ENCODE measurements at places on chromosomes 11 and 22.
A peak's percentile ranks its signal among the peaks of the same experiment; 100 is the strongest.

- H3K27ac ChIP-seq, result no peak overlapping the region
- no peaks in the 10 kb centered on the region for H3K27me3 ChIP-seq
- DNase-seq, result no peak
Observed at GRCh38 chr22:26276529-26277160, 107.4 kb downstream of the SEZ6L start.

DNA sequence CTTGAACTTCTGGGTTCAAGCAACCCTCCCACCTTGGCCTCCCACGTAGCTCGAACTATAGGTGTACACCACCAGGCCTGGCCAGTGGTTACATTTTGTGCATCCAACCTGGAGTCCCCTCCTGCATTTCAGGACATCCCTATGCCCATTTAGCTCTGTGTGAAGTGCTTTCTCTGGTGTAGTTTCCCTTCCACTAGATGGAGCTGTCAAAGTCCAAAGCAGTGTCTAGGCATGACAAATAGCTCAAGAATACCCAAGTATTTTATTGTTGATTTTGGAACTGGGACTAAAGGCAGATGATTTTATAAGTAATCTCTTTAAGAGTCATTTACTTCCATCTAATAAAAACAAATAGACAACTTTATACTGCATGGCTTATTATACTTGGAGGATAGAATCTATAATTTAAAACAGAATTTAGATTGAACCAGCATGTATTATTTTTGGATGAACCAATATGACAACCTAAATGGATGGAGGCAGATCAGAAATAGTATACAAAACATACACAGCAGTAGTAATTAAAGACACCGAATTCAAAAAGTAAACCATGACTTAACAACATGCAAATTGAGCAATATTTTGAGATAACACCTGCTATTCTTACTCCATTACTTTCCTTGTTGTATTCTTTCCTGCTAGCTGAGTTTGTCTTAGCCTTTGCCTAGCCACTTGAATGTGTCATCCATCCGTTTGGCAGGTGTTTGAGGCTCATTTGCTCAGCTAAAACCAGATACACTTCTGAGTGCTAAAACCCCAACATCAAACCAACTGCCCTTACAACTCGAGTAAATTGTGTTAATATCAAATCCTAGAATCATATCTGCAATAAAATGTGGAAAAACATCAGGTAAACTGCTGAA, 37.7 kb downstream of the EIF4ENIF1 start:
- H3K27me3 ChIP-seq, result no peaks in the 10 kb centered on the region
- H3K36me3 ChIP-seq, result peaks cover 11% of the 10 kb centered on the region
- no peaks in the 10 kb centered on the region for H3K4me1 ChIP-seq
- no peak overlapping the region for H3K27ac ChIP-seq
- peak; percentile 69 for DNase-seq

DNA sequence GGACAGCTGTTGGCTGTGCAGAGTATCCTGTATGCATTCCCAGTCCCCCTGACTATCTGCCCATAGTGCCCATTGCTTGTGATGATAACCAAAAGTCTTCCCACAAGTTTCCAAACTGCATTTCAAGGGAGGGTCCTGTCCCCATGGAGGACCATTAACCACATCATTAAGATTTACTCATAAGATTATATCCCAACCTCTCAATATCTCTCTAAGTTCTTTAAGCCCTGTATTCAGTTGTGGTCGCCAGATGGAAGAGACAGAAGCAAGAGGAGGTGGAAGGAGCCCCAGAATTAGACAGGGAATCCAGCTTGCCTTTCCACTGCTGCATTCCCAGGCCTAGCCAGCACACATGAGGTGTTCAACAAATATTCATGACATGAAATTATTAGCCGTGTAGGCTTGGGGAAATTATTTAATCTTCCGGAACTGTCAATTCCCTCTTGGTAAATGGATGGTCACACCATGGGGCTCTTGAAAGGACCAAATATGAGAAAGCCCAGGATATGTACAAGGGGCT, 42.6 kb upstream of the TIMP3 start:
- no peak overlapping the region for H3K4me3 ChIP-seq
- no peaks in the 10 kb centered on the region for H3K36me3 ChIP-seq
- H3K4me1 ChIP-seq, result no peaks in the 10 kb centered on the region

- H3K36me3 ChIP-seq, result no peaks in the 10 kb centered on the region
- H3K27me3 ChIP-seq, result no peaks in the 10 kb centered on the region
- no peak overlapping the region for H3K4me3 ChIP-seq
- H3K4me1 ChIP-seq, result peaks cover 21% of the 10 kb centered on the region
- H3K27ac ChIP-seq, result no peak overlapping the region
- peak; percentile 52 for DNase-seq
Observed at GRCh38 chr11:61041755-61042518, 60.4 kb upstream of the CD5 start.

GRCh38 chr11:78313181-78313795, 104.3 kb downstream of the GAB2 start:
- H3K27ac ChIP-seq, result no peak overlapping the region
- no peaks in the 10 kb centered on the region for H3K36me3 ChIP-seq

DNA sequence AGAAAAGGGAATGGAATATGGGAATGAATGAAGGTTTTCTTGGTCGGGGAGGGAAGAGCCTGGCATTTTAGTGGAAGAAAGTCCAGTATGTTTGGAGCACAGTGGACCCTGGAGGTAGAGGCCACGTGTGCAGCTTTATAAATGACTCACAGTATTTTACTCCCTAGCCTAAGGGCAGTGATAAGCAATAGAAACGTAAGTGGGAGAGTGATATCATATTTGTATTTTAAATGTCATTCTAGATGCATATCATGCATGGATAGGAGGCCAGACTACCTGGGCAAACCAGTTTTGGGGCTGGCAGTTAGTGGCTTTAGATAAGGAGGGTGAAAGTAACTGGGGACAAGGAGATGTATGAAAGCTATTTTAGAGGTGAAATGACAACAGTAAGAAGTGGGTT, 174.1 kb downstream of the ARHGAP42 start:
- no peaks in the 10 kb centered on the region for H3K36me3 ChIP-seq
- peak; percentile 89 for DNase-seq
- peak overlapping the region; percentile 80 for H3K27ac ChIP-seq
- no peaks in the 10 kb centered on the region for H3K27me3 ChIP-seq
- no peak overlapping the region for H3K4me3 ChIP-seq
- peaks cover 48% of the 10 kb centered on the region for H3K4me1 ChIP-seq

DNA sequence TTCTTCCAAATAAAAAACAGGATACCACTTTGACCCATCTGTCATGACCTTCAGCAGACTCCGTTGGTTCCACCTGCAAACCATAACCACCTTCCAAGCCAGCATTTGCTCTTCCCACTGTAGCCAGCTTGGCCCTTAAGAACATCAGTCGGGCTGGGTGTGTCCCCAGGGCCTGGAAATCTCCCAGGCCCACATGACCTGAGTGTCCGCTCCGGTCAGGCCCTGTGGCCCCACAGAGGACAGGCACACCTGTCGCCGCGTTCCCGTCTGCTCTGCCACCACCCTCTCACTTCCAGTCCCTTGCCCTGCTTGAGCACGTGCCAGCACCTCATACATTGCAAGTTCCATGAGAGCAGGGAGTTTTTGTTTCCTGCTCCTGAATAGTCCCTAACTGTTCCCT, 65.7 kb upstream of the PITPNB start:
- H3K4me1 ChIP-seq, result no peaks in the 10 kb centered on the region
- H3K36me3 ChIP-seq, result no peaks in the 10 kb centered on the region
- H3K4me3 ChIP-seq, result no peak overlapping the region
- no peak for DNase-seq
- no peak overlapping the region for H3K27ac ChIP-seq

- no peaks in the 10 kb centered on the region for H3K4me1 ChIP-seq
- no peak for DNase-seq
- H3K4me3 ChIP-seq, result no peak overlapping the region
- H3K36me3 ChIP-seq, result no peaks in the 10 kb centered on the region
Observed at GRCh38 chr22:33220476-33221080, 162.4 kb upstream of the SYN3 start.

DNA sequence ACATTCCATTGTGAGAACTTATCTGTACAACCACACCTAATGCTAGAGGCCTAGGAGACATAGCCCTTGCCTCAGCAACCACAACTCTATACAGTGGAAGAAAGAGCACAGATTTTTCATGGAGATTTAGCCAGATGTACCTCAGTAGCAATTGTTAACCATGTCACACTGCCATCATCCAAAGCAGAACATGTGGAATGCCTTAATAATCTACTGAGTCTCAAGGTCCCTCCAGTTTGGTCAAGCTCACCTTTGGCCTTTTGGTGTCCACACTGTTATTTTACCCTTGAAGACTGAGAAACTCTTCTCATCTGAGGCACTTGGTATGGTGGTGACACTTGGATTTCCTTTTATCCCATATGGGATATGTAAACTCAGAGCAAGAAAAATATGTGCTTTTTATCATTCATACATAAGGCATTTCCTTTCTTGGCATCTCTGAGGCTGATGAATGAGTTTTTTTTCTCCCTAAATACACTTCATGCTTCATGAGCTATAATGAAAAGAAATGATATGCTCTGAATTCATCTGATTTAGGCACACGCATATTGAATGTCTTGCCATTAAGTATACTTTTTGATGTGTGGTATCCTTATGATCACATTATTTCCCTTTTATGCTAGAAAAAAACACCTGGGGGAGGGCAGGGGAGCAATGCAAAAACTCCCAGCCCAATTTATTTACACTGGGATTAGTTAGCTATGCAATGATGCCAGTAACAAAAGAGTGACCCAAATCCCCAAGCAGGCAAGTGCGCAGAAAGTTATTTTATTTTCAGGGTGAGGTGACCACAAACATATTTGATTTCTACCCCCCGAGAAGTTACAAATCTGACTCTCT, 63.3 kb upstream of the ME3 start:
- H3K27ac ChIP-seq, result peak overlapping the region; percentile 99
- no peaks in the 10 kb centered on the region for H3K27me3 ChIP-seq
- H3K4me3 ChIP-seq, result 0 out of 2 replicates have a peak overlapping the region, but pooled peaks have one; percentile 5
- no peaks in the 10 kb centered on the region for H3K36me3 ChIP-seq
- DNase-seq, result peak; percentile 77
- H3K4me1 ChIP-seq, result peaks cover 59% of the 10 kb centered on the region

DNA sequence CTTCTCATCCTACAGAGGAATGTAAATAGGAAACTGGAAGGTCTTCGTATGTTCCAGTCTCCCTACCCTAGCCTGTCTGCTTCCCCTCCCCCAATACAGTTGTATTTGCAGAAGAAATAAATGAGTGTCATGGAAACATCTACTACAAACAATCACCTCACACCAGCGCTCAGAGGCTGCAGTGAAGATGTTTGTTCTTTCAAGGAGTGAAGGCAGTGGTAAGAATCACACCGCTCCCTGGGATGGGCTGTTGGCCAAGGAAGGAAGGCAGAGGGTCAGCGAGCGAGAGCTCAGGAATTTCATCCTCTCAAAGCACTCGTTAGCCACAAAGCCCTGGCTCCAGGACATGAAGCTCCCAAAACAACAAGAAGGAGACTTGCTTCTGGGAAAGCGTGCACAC, 1.1 kb upstream of the IGSF9B start:
- 0 out of 2 replicates have a peak overlapping the region, but pooled peaks have one; percentile 64 for H3K4me3 ChIP-seq
- no peaks in the 10 kb centered on the region for H3K36me3 ChIP-seq
- H3K4me1 ChIP-seq, result 0 out of 2 replicates have a peak, but pooled peaks cover 5% of the 10 kb centered on the region
- H3K27me3 ChIP-seq, result peaks cover 41% of the 10 kb centered on the region
- no peak for DNase-seq

DNA sequence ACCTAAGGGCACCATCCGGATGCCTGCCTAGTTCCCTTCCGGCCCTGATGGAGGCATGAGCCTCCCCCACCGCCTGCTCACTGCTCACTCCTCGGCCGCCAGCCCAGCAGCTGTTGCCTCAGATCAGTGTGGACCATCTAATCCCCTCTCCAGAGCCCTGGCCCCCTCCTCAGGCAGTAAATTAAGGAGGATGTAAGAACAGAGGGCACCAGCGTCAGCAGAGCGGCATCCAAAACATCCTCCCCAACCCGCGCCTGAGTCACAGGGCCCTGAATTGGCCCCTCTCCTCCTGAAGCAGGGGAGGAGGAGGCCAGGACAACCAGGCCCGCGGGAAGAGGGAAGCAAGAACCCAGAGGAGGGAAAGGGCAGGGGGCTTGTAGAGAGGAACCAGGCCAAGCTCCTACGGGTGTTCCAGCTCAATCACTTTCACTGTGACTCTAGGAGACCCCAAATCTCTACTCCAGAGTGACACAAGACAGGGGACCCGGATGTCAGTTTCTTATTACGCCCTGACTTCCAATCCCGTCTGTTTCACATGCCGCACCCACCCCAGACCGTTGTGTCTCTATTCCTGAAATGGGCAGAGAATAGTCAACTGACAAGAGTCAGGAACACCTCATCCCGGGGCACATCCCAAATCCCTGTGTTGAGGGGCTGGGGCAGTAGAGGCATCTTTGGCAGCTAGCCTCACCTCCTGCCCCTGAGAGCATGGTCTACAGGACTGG, 31.3 kb upstream of the MYOD1 start:
- H3K27me3 ChIP-seq, result peaks cover 47% of the 10 kb centered on the region
- no peak overlapping the region for H3K4me3 ChIP-seq
- peaks cover 11% of the 10 kb centered on the region for H3K4me1 ChIP-seq
- no peaks in the 10 kb centered on the region for H3K36me3 ChIP-seq
- no peak overlapping the region for H3K27ac ChIP-seq

DNA sequence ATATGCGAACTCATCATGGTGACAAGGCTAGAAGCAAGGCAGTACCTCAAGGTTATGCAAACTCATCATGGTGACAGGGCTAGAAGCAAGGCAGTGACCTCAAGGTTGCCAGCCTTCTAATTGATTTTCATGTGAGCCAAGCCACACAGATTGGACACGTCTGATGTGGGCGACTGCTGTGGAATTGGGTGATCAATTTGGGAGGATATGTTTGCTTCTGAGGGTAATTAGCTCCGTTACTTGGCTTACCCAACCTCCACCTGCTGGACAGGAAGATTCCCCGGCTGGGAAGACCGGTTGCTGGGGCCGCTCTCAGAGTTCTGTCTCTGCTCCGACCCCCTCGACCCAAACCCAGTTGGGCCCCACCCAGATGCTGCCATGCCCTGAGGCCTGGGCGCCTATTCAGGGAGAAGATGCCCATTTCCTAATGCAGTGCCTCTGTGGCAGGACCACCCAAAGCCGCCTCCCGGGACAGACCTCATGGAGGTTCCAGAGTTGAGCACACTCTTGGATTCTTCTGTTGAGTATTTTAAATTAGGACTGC, 69.9 kb upstream of the SHANK2 start:
- no peaks in the 10 kb centered on the region for H3K27me3 ChIP-seq
- H3K4me1 ChIP-seq, result no peaks in the 10 kb centered on the region
- no peaks in the 10 kb centered on the region for H3K36me3 ChIP-seq

DNA sequence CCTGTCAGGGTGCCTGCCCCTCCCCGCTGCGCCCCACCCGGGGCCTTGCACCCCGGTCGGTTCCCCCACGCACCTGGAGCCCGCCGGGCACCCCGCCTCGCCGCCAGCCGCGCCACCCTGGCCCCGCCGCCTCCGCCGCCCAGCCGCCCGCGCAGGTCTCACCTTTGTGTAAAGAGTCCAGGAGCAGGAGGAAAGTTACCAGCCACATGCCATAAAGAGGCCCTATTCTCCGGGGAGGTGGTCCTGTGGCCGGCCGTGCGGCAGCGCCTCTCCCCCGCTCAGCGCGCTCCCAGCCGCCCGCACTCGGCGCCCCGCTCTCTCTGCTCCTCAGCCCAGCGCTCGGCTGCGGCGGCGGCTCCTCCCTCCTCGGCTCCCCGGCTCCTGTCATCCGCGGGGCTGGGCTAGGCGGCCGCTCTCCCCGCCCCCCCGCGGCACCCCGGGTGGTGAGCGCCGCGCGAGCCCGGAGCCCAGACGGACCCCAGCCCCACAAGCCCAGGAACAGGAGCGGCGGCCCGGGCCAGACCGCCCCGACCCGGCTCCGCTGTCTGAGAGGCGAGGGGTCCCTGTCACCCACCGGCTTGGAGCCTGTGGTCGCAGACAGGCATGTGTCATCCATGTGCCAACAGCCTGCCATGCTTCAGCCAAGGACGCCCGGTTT, at the start of gene DSCAML1:
Gene DSCAML1 (minus strand): TSS at position 345 of the 658 bp plus-strand sequence. CDS start 137 bp downstream, at position 208.
- no peak within 1 kb of the TSS for H3K4me3 ChIP-seq
- no peaks in the 10 kb centered on the region for H3K36me3 ChIP-seq
